ENCODE measurements at places on chromosomes 7 and 10.

DNA sequence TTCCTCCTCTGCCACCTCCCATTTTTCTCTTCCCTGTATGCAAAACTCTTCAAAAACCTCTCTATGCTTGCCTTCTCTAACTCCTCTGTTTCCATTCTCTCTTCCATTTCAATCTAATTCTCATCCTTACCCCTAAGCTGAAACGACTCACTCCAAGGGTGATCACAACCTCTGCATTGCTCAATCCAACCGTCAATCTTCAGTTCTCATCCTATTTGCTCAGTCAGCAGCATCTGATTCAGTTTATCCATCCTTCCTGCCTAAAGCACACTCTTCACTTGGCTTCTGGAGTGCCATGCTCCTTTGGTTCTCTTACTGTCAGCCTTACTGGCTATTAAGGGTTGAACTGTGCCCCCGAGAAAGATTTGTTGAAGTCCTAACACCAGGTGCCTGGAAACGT lies 163.5 kb upstream of the NEBL start:
- DNase-seq, result no peak
- no peaks in the 10 kb centered on the region for H3K4me1 ChIP-seq
- no peaks in the 10 kb centered on the region for H3K36me3 ChIP-seq

GRCh38 chr10:52314822-52315552 lies 906 bp downstream of the DKK1 start:
- H3K4me3 ChIP-seq, result peak overlapping the region; percentile 41
- peaks cover 12% of the 10 kb centered on the region for H3K4me1 ChIP-seq
- no peak overlapping the region for H3K27ac ChIP-seq
- peaks cover 16% of the 10 kb centered on the region for H3K27me3 ChIP-seq
- H3K36me3 ChIP-seq, result no peaks in the 10 kb centered on the region
- peak; percentile 72 for DNase-seq

- no peak overlapping the region for H3K27ac ChIP-seq
- peaks cover 4% of the 10 kb centered on the region for H3K4me1 ChIP-seq
- no peak for DNase-seq
- no peak overlapping the region for H3K4me3 ChIP-seq
- no peaks in the 10 kb centered on the region for H3K36me3 ChIP-seq
Observed at GRCh38 chr10:505419-505818, 184.0 kb downstream of the DIP2C start.

GRCh38 chr10:100647928-100648327 lies 97.5 kb upstream of the PAX2 start:
- H3K4me1 ChIP-seq, result no peaks in the 10 kb centered on the region
- H3K27ac ChIP-seq, result no peak overlapping the region
- peaks cover 80% of the 10 kb centered on the region for H3K27me3 ChIP-seq
- no peaks in the 10 kb centered on the region for H3K36me3 ChIP-seq
- no peak overlapping the region for H3K4me3 ChIP-seq
- no peak for DNase-seq

DNA sequence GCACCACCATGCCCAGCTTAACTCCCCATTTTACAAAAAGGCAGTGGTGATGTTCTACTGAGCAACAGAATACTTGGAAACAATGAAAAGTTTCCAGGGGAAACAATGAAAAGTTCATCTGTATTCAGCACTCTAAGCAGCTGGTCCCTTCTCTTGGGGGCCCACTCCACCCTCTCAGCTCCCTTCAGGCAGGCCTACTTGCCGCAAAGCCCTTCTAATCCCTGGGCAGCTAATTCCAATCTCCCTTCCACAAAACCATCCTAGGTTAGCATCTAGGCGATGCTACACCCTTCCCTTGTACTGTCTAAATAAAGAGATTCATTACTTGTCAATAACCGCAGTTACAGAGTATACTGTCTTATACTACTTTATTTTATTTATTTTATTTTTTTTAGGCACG lies 79.1 kb downstream of the SPDYE5 start:
- H3K4me1 ChIP-seq, result no peaks in the 10 kb centered on the region
- no peak for DNase-seq

DNA sequence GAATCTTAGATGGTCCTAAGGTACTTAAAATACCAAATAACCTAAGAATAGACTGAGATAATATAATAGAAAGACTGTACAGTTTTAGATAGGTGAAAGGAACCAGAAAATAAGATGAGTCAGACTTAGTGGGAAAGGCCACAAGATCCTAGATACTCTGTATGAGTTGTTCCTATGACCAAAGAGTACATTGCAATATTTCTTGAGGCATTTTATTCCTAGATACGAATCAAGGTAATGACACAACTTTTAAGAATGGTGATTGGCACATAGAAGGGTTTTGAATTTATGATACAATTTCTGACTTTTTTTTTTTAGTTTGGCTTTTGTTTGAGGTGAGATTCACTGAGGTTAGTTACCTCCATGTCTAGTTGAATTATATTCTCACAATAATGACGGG lies 30.2 kb downstream of the MGAM start:
- H3K4me3 ChIP-seq, result no peak overlapping the region
- no peaks in the 10 kb centered on the region for H3K4me1 ChIP-seq
- no peak overlapping the region for H3K27ac ChIP-seq
- H3K27me3 ChIP-seq, result no peaks in the 10 kb centered on the region

- no peak for DNase-seq
- H3K36me3 ChIP-seq, result no peaks in the 10 kb centered on the region
- H3K27ac ChIP-seq, result no peak overlapping the region
Observed at GRCh38 chr7:70040970-70041766, 442.9 kb downstream of the AUTS2 start.

DNA sequence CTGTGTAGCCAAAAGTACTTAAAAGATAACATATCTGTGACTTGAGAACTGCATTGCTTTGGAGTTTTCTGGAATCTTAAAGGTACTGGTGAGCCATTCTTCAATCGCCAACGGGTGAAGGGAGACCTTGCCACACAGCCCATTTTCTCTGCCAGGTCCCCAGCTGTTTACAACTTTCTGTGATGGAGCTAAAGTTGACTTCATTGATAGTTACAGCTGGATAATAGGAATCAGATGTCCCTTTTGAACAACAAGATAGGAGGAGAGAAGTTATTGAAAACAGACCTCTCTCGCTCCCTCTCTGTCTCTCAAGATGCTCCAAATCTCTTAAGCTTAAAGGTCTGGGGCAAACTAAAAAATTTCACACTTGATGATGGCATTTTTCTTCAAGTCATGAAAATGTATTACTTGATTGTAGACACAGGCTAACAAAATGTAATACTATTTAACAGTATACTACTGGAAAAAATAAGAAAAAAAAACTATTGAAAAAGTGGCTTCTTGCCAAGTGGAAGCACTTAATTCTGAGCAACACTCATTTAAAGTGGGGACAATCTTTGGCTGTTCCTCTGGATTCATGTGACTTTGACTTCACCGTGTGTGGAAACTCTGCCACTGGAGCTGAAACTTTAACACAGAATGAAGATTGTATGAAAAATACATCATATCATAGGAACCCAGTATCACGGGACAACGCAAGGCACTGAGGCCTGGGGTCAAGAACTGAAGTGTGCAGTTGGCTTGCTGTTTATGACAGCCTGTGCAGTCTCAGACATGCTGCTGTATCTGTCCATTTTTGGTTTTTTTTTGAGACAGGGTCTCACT lies 78.4 kb upstream of the AFAP1L2 start:
- DNase-seq, result peak; percentile 75
- H3K4me1 ChIP-seq, result peaks cover 8% of the 10 kb centered on the region
- no peak overlapping the region for H3K4me3 ChIP-seq
- H3K36me3 ChIP-seq, result no peaks in the 10 kb centered on the region

GRCh38 chr7:94907811-94908322 lies 473 bp downstream of the PPP1R9A start:
- H3K4me3 ChIP-seq, result peak overlapping the region; percentile 42
- H3K4me1 ChIP-seq, result peaks cover 9% of the 10 kb centered on the region
- H3K36me3 ChIP-seq, result no peaks in the 10 kb centered on the region
- peaks cover 38% of the 10 kb centered on the region for H3K27me3 ChIP-seq
- DNase-seq, result peak; percentile 71
- peak overlapping the region; percentile 77 for H3K27ac ChIP-seq

GRCh38 chr7:111835066-111835465 lies 272.8 kb upstream of the IMMP2L start:
- no peak overlapping the region for H3K4me3 ChIP-seq
- no peaks in the 10 kb centered on the region for H3K27me3 ChIP-seq
- no peak overlapping the region for H3K27ac ChIP-seq
- no peak for DNase-seq
- no peaks in the 10 kb centered on the region for H3K4me1 ChIP-seq
- H3K36me3 ChIP-seq, result no peaks in the 10 kb centered on the region

DNA sequence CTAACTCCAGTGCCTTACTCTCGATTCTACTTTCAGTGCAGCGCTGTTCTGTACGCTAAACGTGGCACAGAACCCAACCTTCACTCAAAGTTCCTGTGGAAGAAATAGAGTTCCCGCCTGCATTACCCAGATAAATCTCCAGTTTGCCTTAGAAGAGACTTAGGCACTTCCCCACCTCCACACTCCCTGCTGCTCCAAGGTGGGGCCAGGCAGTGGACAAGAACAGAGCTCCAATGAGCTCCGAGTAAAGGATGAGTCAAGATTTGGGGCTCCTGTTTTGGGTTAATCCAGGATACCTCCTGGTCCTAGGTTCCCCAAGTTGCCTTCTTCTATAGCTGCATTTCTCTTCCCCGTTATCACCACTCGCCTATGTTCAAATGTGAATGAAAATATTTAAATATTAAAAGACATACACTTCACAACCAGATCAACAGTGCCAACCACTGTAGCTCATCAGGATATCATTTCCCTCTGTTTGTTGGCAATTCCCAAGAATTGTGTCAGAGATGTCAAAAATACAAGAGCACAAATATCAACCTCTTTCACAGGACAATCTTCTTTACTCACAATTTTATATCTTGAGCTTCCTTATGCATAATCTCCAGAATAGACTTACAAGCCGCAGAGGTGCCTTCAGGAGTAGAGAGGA lies 48.0 kb downstream of the MALSU1 start:
- no peaks in the 10 kb centered on the region for H3K27me3 ChIP-seq
- H3K27ac ChIP-seq, result peak overlapping the region; percentile 53
- H3K4me3 ChIP-seq, result no peak overlapping the region
- H3K4me1 ChIP-seq, result no peaks in the 10 kb centered on the region

GRCh38 chr7:83648464-83649241 lies at the start of gene SEMA3E:
Gene SEMA3E (minus strand): TSS chr7:83649139.
- H3K27me3 ChIP-seq, result peaks cover 4% of the 10 kb centered on the region
- H3K27ac ChIP-seq, result no peak within 1 kb of the TSS
- no peaks in the 10 kb centered on the region for H3K36me3 ChIP-seq
- no peaks in the 10 kb centered on the region for H3K4me1 ChIP-seq

DNA sequence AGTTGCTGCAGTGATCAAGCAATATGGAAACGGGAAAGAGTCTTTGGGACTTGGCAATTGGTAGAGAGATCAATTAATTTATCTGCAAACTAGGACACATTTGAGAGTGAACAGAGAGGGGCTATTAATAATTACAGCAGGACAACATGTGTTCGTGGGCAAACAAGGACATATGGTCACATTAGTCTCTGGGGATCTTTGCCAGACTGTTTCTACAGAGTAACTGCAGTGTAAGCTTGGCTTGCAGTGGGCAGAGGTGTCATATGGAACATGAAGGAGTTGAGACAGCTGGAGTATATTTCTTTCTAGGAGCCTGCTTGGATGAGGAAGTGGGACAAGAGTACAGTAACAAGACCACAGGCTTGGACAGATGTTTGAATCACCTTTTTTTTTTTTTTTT lies 232.1 kb upstream of the LYZL1 start:
- no peaks in the 10 kb centered on the region for H3K36me3 ChIP-seq
- H3K27ac ChIP-seq, result no peak overlapping the region
- no peak overlapping the region for H3K4me3 ChIP-seq

DNA sequence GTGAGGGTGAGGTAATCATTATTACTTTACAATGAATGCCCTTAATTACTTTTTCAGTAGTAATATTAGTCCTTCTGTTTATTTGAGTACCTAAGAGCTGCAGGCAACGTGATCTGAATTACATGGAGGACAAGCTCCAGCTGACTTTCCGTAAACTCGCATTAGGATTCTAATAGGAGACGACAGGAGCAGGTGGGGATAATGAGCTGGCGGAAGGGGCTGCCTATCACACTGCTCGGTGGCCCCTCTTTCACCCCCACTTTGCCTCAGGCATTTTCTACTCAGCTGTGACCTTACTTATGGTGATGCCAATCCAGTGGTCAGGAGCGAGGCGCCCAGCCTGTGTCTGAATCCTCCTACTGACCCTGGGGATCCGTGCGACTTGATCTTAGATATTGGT lies at the start of gene C7orf33:
TSS of gene C7orf33 (plus strand) at position 296 of the 400 bp plus-strand sequence. CDS start 160 bp downstream, outside the sequence.
- no peak for DNase-seq
- no peaks in the 10 kb centered on the region for H3K27me3 ChIP-seq
- H3K36me3 ChIP-seq, result no peaks in the 10 kb centered on the region
- no peak within 1 kb of the TSS for H3K4me3 ChIP-seq
- no peak within 1 kb of the TSS for H3K27ac ChIP-seq
- H3K4me1 ChIP-seq, result no peaks in the 10 kb centered on the region

GRCh38 chr7:2520761-2521290 lies 1.3 kb downstream of the LFNG start:
- H3K27ac ChIP-seq, result peak overlapping the region; percentile 85
- peaks cover 70% of the 10 kb centered on the region for H3K4me1 ChIP-seq
- peak overlapping the region; percentile 81 for H3K4me3 ChIP-seq
- no peaks in the 10 kb centered on the region for H3K36me3 ChIP-seq
- no peak for DNase-seq
- H3K27me3 ChIP-seq, result peaks cover 16% of the 10 kb centered on the region

GRCh38 chr10:77398986-77399755 lies 238.4 kb downstream of the KCNMA1 start:
- H3K4me3 ChIP-seq, result no peak overlapping the region
- H3K36me3 ChIP-seq, result no peaks in the 10 kb centered on the region
- H3K27ac ChIP-seq, result no peak overlapping the region
- no peaks in the 10 kb centered on the region for H3K27me3 ChIP-seq

DNA sequence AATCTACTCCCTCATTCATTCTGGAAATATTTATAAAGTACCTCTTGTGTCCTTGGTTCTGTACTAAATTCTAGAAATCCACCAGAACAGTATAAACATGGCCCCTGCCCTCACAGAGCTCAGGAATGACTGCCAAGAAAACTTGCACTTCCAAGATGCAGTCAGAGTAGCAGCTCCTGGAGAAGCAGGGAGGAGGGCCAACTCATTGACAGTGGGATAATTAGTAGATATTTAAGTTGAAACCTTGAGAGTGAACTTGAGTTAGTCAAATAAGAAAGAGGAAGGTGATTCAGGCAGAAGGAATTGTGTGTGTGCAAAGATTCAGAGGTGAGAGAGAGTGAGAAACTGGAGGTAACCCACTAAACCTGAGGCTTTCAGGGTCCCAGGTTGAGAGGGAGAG lies 182.2 kb upstream of the INHBA start:
- DNase-seq, result no peak
- peaks cover 15% of the 10 kb centered on the region for H3K4me1 ChIP-seq
- H3K4me3 ChIP-seq, result no peak overlapping the region
- H3K27me3 ChIP-seq, result no peaks in the 10 kb centered on the region

DNA sequence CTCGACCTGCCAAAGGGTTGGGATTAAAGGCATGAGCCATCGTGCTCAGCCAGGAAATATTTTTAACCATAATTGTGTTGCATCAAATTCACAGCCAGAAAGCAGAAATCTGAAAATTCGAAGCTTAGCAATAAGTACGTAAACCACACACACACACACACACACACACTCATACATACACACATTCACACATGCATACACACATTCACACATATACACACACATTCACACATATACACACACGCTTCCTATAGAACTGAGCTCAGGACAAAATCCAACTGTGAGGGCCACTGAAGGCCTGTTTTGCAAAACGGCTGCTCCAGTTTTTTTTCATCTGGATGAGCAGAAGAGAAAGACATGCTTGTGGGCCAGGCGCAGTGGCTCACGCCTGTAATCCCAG lies 25.0 kb upstream of the GTF2I start:
- H3K27ac ChIP-seq, result no peak overlapping the region
- H3K27me3 ChIP-seq, result no peaks in the 10 kb centered on the region
- DNase-seq, result no peak
- no peak overlapping the region for H3K4me3 ChIP-seq
- no peaks in the 10 kb centered on the region for H3K36me3 ChIP-seq

All from left lung (tissue), 14 donors.